ENCODE measurements at places on chromosomes 4 and X. TPM values are rescaled to one million over a fixed set of nuclear protein-coding genes. Genes with fewer than 3 reads are reported as not detected.

The EXOC1L gene
- total RNA-seq = not detected

The BMPR1B gene
- total RNA-seq = 0.33 TPM

The RRH gene
- total RNA-seq = not detected

The MXD4 gene
- total RNA-seq = 13.4 TPM
